Daoy (cell line): ENCODE measurements at places on chromosomes 1 and 21. TPM values are rescaled to one million over a fixed set of nuclear protein-coding genes. Genes with fewer than 3 reads are reported as not detected.

Gene PODN
- total RNA-seq = not detected in 2 replicates

DNA sequence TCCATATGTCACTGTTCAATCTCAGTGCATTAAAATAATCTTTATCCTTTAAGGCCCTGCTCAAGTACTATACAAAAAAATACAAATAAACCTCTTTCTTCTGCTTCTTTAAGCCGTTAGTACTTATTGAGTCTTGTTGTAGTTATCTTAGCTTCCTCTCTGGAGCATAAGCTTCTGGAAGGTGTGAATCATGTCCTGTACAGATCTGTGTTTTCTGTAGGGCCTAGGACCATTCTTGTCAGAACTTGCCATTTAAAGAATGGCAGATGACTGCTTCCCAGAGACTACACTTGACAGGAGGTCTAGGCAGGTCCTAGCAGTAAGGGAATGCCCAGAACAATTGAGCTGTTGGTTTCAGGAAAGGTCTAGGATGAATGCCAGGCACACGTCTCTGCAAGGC, 12.9 kb downstream of the NEK7 start:
- DNase-seq = no peak

Gene EXO1
- 54.2 and 67.1 TPM in 2 replicates for total RNA-seq

Gene USH2A
- under 0.01 TPM in 1 of 2 replicates, not detected in the other for total RNA-seq

DNA sequence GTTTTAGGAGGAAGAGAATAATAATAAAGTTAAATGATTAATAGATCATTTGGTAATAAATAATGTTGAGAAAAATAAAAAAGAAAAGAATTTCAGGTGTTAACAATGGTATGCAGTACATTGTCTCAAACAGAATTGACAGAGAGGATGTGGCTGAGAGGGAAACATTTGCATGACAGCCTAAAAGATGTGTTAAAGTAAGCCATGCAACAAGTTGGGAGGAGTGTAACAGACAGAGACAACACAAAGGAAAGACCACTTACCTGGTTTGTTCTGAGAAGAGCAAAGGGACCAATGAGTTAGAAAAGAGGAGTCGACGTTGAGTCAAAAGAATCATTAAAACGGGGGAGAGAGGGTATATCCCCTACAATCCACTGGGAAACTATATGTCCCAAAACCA, 814.0 kb downstream of the KCNT2 start:
- DNase-seq = no peak

Gene ABCA4
- 0.36 and 0.80 TPM in 2 replicates for total RNA-seq

- no peak for DNase-seq
Measured at GRCh38 chr1:245327360-245327759, 172.6 kb downstream of the KIF26B start.

GRCh38 chr1:240000634-240001033, 91.0 kb upstream of the FMN2 start:
- DNase-seq = no peak

DNA sequence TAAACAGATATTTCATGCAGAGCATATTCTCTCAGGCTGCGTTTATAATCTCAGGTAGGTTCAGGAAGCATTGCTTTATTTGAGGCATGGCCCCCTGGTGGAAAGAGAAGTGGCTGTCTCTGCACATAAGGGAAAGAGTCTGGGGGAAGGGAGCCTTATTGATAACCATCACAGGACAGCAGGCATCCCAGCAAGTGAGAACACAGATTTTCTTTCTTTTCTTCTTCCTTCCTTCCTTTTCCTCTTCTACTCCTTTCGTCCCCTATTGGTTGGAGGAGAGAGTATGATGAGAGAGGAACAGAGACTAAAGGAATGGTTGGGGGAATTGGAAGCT, 21.9 kb downstream of the TSNAX start:
- DNase-seq = no peak

- no peak for DNase-seq
Measured at GRCh38 chr1:228095938-228096337, 7.2 kb downstream of the C1orf35 start.

DNA sequence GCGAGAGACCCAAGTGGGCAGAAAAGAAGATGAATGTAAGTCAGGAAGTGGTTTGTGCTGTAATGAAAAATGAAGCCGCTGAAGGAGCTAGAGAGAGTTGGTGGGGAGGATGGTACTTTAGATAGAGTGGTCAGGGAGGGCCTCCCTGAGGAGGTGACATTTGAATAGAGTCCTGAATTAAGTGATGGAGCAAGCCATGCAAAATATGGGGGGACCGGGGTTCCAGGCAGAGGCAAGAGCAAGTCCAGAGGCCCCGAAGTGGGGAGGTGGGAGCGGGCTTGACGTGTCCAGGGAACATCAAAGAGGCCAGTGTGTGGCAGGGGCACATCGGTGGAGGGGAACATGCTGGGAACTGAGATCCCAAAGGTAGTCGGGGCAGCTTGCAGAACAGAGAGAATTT, 43.1 kb downstream of the OPRD1 start:
- DNase-seq = no peak

DNA sequence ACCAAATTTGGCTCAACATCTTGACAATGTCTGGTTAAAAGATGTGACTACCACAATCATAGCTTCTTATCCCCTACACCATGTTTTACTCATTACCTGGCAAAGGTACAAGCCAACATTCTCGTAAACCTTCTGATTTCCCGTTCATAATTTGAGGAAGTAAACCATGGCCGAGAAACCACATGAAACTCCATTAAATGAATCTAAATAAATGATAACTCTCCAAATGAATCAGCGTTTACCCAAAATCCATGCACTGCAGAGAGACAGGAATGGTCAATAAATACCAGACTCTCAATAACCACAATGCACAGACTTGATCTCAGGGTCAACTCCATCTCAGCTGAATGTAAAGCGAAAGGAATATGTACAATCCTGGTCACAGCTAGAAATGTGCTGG, 125.2 kb downstream of the TYW3 start:
- DNase-seq = no peak

GRCh38 chr1:221356693-221357092, 385.2 kb downstream of the DUSP10 start:
- DNase-seq = no peak

DNA sequence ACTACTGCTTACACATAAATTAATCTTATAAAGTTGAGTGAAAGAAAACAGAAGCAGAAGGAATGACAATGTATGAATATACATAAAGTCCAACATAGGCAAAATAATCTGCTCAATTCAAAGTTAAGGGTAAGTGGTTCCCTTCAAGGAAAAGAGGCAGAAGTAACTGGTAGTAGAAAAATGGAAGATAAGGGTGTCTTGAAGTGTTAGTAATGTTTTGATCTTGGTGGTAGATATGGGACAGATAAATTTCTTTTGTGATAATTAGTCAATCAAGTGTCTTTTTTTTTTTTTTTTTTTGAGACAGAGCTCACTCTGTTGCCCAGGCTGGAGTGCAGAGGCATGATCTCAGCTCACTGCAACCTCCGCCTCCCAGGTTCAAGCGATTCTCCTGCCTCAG, 12.7 kb downstream of the USP48 start:
- no peak for DNase-seq

Gene CYP4A22
- total RNA-seq = not detected in 2 replicates

GRCh38 chr21:16305686-16306085, 575.9 kb downstream of the USP25 start:
- DNase-seq = no peak

Gene LRRC71
- total RNA-seq = not detected in 2 replicates

Gene TBX15
- total RNA-seq = 5.1 and 7.4 TPM in 2 replicates

DNA sequence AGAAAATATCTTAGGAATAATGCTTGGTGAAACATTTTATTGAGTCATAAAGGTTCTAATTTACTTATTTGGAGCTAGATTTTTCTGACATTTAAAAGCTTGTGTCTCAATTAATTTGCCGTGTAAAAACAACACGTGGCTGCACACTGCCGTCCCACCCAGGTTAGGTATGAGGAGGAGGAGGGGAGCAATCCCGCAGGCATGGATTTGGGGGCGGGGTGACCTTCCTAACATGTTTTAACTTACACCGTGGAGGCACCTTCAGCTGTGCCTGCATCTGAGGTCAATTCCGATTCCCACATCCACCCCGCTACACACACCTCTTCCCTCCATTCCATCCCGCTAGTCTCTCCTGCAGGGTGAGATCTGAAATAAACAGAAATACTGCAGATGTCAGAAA, 28.5 kb upstream of the UMODL1 start:
- DNase-seq = no peak

Gene PEX11B
- total RNA-seq = 17.8 and 21.6 TPM in 2 replicates

Gene ANKRD65
- total RNA-seq = not detected in 2 replicates
